ENCODE measurements at places on chromosomes 7 and 10. TPM values are rescaled to one million over a fixed set of nuclear protein-coding genes. Genes with fewer than 3 reads are reported as not detected.

DNA sequence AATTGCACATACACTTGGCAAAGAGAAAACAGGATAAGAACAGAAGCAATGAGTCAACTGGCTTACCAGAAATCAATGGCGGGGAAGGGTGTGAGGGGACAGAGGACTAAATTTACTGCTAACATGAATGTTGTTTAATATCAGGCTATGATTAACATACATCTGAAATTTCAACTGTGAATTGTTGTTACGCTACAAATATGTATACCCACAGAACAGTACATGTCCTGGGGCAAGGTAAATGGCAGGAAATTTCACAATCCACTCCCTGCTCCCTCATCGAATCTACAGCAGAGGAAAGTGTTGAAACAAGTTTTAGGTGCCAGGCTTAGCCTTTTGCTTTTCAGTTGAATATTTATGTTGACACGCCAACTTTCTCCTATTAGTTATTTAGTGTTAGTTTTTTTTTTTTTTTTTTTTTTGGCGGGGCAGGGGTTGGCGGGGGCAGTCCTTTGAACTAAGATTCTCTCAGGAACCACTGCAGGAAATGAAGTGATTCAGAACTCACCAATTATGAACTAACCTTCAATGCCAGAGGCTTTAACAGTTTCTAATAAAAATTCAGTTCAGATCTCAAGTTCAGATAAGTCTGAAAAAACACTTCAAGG is 99.0 kb downstream of the UBE2H start:
- no peak for DNase-seq

DNA sequence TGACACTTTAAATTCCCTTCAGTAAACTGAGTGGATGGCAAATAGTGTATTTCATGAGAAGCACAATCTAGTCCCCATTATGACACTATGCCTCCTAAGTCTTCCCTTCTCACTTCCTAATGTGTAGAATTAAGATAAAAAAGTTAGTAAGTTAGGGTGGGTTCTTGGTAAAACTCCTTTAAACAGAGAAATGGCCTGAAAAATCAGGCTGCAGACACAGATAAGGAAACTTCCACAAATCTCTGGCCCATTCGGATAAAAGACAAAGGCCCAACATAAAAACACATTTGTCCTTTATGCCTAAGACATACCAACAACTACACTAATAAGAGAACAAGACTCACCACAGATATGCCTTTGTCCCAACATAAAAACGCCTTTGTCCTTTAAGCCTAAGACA is 21.5 kb downstream of the AKR1C8 start:
- DNase-seq = no peak

- DNase-seq = peak; percentile 71
Observed at GRCh38 chr7:18541181-18541870, 45.8 kb downstream of the HDAC9 start.

GRCh38 chr10:79069325-79070080 is 737 bp downstream of the ZMIZ1 start:
- DNase-seq = peak; percentile 69

GRCh38 chr7:776992-777727 is 50.1 kb upstream of the PRKAR1B start:
- DNase-seq = peak; percentile 53

DNA sequence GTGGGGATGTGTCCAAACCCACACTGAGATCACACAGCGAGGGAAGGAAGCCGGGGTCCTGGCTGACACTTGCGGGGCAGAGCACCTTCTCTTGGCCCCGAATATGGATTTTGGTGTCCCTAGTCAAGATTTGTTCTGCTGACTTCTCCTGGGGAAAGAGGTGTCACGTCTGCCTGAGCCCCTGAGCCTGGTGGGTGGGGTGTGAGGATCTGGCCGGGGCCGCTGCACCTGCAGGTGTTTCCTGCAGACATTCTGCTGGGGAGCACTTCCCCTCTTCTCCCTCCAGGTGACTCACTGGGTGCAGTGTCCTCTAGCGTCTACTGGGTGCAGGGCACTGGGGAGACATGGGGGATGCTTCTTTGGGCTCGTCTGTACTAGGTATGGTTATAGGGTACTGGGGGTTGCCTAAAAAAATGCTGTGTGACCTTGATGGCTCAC is 99.2 kb downstream of the GRK5 start:
- peak; percentile 30 for DNase-seq

DNA sequence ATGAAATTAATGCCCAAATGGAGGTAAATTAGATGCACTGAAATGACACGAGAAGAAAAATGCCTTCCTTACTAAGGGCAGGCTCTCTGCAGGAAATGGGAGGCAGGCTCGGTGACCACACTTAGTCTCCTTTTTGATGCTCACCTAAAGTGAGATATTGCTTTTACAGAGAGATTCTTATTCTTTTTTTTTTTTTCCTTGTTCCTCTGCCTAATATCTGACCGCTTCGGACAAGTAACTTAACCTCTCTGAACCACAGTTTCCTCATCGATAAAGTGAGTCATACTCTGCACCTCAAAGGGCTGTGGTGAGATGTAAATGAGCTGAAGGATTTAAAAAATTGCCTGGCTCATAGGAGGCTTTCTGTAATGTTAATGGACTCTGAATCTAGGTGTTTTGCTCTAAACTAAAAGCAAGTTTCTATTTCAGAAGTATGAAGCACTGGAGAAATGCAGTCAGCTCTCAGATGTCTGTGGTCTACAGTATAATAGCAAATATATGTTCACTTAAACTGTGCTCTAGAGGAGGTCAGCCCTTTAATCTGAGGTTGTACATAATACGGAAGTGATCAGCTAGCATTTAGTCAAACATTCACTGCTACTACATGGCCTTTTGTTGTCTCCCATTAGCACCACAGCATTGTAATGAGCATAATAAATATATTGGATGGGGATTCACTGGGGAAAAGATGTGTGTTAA is 23.2 kb downstream of the NKX2-3 start:
- DNase-seq = no peak

The ACTL6B gene
- polyA plus RNA-seq = not detected

The TRPV5 gene
- 0.10 TPM for polyA plus RNA-seq

The IL6 gene
- polyA plus RNA-seq = 0.39 TPM

The SH2B2 gene
- polyA plus RNA-seq = 11.3 TPM

The SFTPD gene
- polyA plus RNA-seq = 2.7 TPM

The LRCH4 gene
- 23.8 TPM for polyA plus RNA-seq
